ENCODE measurements at places on chromosomes 16 and 17. TPM values are rescaled to one million over a fixed set of nuclear protein-coding genes. Genes with fewer than 3 reads are reported as not detected.

CFAP97D1 gene
- total RNA-seq: 0.12 TPM

KRTAP4-6 gene
- not detected for total RNA-seq

DNA sequence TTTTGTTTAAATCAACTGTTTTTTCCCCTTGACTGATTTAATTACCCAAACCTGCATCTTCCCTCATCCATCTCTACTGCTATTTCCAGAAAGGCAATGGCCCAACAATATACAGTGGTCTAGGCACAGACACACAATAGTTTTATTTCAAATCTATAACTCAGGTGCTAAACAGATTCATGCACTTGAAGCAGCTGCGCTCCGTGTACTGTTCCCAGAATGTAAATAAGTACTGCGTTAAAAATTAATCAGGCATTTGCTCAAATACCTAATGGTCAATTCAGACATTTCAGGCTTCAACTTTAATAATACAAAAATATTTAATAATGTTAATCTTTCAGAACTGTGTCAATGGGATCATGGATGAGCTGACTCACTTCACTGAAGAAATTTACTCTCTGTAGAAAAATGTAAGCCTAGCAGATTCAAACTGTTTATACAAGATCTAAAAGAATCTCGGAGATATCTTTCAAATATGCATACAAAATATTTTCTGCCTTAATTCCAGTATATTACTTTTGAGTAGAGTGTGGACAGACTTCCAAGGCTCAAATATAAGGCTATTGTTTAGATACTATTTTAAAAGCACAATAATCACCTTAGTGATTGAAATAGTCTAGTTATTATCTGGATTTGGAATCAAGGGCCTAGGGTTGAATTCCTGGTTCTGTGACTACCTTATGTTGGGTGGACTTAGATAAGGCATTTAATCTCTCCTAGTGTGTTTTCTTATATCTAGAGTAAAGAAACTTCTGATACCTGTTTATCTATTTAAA, 97.4 kb upstream of the PSMD7 start:
- no peaks in the 10 kb centered on the region for H3K27me3 ChIP-seq
- H3K4me1 ChIP-seq: no peaks in the 10 kb centered on the region
- no peak overlapping the region for H3K4me3 ChIP-seq
- DNase-seq: no peak
- no peak overlapping the region for H3K27ac ChIP-seq
- H3K36me3 ChIP-seq: no peaks in the 10 kb centered on the region

NOTUM gene
- total RNA-seq: 1.6 TPM

DNA sequence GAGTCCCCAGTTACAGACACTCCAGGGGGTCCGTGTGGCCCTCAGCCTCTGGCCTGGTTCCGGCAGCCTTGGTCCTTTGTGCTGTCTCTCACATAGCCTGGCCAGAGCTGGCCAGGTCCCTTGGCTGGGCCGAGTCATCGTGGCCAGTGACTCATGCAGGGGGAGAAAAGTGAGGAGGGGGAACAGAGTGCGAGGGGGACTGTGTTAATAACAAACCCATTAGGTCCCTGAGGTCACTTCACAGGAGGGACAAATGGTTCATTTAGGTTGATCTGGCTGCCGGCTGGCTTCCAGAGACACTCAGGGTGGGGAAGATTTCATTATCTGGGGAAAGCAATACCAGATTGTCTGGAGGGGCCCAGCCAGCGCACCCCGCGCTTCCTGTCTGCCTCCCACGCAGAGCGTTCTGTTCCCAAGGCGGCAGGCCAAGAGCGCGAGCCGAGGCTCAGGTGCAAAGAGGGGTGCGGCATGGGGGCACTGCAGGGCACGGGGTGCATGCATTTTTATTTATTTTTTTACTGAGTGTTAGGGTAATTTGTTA, 223.1 kb downstream of the SEC14L1 start:
- H3K4me1 ChIP-seq: peaks cover 9% of the 10 kb centered on the region
- H3K27ac ChIP-seq: no peak overlapping the region
- H3K4me3 ChIP-seq: no peak overlapping the region
- no peaks in the 10 kb centered on the region for H3K36me3 ChIP-seq
- H3K27me3 ChIP-seq: no peaks in the 10 kb centered on the region

ACSM2A gene
- total RNA-seq: not detected

- no peaks in the 10 kb centered on the region for H3K27me3 ChIP-seq
- no peak for DNase-seq
Observed at GRCh38 chr17:80719449-80719848, 174.8 kb downstream of the RPTOR start.

DNA sequence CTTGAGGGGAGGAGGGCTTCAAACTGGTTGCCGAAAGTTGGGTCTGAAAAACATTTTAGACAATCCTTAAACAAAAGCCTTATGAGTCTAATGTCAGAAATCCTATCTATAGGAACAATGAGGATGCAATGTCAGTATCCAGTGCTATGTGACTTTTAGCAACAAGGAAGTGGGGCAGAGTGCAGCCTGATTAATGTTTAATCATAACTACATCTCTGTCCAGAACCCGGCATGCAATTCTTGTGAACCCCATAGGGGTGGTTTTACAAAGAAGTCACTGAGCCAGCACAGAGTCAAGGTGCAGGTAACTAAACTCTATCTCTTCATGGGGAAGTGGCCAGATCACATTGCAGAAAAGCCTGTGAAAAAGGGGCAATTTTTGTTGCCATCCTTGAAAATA, 267.5 kb downstream of the HS3ST4 start:
- no peaks in the 10 kb centered on the region for H3K36me3 ChIP-seq
- H3K27ac ChIP-seq: no peak overlapping the region
- no peaks in the 10 kb centered on the region for H3K4me1 ChIP-seq
- no peak for DNase-seq
- H3K4me3 ChIP-seq: no peak overlapping the region

ZP2 gene
- total RNA-seq: not detected

AARS1 gene
- 263 TPM for total RNA-seq

DNA sequence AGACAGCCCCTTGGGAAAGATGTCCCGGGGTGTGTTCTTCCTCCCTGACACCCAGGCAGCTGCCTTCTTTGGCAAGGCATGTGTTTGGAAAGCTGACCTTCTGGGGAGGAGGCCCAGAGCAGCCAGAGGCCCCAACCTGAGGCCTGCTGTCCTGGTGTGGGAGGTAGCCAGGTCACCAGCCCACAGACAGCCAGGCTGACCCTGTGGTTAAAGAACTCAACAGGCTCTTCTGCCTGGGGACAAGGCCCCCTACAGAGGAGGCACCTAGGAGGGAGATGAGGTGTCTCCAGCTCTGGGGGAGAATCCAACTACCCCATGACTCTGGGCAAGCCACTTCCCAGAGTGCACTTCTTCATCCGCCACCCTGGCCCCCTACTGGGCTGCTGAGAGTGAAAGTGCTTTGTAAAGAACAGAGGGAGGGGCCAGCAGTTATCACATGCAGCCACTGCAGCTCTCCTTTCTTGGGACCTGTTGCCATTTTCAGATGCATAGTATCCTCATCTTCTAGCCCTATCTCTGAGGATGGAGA, 13.1 kb upstream of the SREBF1 start:
- no peak overlapping the region for H3K27ac ChIP-seq
- peaks cover 19% of the 10 kb centered on the region for H3K4me1 ChIP-seq
- H3K4me3 ChIP-seq: no peak overlapping the region
- peak; percentile 63 for DNase-seq
- no peaks in the 10 kb centered on the region for H3K27me3 ChIP-seq

DNA sequence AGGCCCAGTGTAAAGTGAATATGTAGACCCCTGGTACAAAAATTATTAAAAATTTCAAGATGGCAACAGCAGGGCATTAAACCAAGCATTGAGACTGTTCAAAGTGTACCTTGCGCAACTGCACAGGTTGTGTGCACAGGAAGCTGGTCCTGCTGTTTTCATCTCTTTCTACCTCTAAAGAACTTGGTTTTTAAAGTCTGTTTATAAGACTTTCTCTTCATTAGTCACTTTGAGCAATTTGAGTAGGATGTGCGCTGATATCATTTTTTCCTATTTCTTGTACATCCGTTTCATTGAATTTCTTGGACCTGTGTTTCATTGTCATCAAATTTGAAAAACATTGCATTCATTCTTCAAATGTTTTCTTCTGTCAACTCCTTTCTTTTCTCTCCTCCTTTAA, 16.8 kb upstream of the PMP22 start:
- H3K4me3 ChIP-seq: no peak overlapping the region
- H3K36me3 ChIP-seq: no peaks in the 10 kb centered on the region
- H3K27me3 ChIP-seq: no peaks in the 10 kb centered on the region
- H3K4me1 ChIP-seq: peaks cover 13% of the 10 kb centered on the region

DNA sequence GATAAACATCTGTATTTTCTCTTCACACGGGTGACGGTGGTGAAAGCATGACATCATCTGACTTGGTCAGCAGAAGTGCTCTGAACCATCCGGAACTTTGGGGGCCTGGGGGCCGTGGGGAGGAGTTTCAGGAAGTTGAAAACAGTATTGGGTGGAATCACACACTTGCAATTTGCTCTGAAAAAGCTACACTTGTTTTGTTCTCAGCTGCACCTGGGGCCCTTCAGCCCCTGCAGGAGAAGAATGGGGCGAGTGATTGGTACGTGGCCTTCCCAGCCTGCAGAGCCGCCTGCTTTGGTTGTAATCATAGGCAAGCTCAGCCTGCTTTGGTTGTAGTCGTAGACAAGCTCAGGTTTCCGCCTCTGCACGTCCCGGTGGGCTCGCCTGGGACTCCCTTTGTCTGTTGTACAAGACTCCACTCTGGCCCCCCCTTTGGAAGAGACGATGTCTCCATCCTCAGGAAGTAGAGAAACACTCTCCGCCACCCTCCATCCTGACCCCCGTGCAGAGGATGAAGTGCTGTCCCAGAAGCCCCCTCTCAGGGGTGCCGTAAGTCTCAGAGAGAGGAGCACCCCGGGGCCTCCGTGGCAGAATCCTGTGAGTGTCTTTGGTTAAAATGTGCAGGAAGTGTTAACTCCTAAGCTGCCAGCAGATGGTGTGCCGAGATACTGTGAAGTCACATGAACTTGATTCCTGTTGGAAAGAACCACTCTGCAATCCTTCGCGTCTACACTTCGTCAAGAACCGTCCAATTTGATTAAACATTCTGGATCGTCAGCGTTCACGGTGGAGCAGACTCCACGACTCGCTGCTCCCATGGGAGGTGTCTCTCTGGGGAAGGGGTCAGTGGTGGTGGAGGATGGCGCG, 5.4 kb downstream of the BANP start:
- no peaks in the 10 kb centered on the region for H3K36me3 ChIP-seq
- H3K4me3 ChIP-seq: no peak overlapping the region
- peak overlapping the region; percentile 83 for H3K27ac ChIP-seq
